ENCODE measurements at places on chromosomes 5 and 9. TPM values are rescaled to one million over a fixed set of nuclear protein-coding genes. Genes with fewer than 3 reads are reported as not detected.

GRCh38 chr5:157494178-157494832 is 34.3 kb downstream of the NIPAL4 start:
- DNase-seq, result no peak

DNA sequence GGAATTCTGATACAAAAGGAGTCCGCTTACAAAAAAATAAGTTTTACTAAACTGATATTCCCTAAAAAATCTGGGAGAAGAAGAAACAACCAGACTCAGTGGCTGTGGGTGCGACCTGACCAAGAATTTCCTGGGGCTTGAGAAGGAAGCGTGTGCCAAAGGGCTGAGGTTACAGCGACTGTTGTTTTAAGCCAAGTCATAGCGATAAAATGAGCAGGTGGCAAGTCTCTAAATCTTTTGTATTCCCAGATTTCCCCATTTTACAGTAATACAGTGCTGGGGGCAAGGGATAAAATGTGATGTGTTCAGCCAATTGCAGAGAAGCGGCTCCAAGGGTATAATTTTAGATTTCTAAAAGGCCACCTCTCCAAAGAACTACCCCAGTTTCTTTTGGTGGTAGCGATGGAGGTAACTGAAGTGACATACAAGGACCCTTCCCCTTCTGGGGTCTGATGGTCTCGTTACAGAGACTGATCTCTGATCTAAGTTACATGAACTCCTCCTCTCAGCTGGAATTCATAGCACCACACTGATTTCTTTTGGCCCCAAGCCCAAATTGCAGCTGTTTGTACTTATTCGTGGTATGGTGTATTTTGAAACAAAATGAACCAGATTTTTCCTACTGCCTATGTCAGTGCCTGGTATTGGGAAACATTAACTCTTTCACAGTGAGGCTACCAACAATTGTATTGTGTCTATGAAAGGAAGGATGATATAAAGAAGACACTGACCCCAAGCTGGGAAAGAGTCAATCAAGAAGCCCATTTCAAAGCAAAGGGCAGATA is 41.6 kb downstream of the LPAR1 start:
- no peak for DNase-seq

DNA sequence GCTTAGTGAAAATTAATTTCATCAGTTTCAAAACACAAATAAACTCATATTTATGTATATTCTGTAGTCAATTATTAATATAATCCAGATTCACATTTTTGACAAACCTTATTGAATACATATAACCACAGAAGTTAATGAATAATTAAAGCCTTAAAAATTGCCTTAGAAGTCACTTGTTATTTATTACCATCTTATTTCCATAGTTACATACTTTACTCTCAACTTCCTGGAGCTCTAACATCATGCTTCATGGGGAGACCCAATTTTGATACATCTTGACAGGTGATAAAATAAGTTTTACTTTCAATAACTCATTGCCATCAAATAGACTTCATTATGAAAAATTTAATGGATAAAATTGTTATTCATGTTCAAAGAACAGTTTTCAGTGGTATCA is 1038.7 kb downstream of the PTPRD start:
- DNase-seq, result no peak

- no peak for DNase-seq
Observed at GRCh38 chr5:113524927-113525326, 11.4 kb downstream of the YTHDC2 start.

GRCh38 chr9:25254051-25254450 is 424.2 kb downstream of the TUSC1 start:
- no peak for DNase-seq

- DNase-seq, result no peak
Observed at GRCh38 chr9:106020186-106020585, 325.8 kb downstream of the TMEM38B start.

DNA sequence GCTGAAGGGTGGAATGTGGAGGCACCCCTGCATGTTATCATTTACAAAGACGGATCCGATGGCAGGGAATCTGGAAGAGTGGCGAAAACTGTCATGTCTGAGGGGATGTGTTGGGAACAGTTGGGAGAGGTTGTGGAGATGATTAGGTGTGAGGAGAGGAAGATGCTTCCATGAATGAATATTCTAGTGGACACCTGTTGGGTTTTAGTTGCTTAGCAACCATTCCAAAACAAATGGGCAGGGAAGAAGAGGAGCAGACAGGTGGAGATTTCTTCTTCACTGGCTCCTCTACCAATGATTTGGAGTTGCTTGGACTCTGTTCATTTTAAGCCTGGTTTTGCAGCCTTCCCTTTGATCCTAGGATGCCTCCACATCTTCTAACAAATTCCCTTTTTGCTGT is 465.3 kb upstream of the CLINT1 start:
- DNase-seq, result no peak

GRCh38 chr5:9728261-9728660 is 98.1 kb upstream of the TAS2R1 start:
- DNase-seq, result no peak

GRCh38 chr5:60805463-60805862 is 38.6 kb downstream of the ELOVL7 start:
- DNase-seq, result no peak

DNA sequence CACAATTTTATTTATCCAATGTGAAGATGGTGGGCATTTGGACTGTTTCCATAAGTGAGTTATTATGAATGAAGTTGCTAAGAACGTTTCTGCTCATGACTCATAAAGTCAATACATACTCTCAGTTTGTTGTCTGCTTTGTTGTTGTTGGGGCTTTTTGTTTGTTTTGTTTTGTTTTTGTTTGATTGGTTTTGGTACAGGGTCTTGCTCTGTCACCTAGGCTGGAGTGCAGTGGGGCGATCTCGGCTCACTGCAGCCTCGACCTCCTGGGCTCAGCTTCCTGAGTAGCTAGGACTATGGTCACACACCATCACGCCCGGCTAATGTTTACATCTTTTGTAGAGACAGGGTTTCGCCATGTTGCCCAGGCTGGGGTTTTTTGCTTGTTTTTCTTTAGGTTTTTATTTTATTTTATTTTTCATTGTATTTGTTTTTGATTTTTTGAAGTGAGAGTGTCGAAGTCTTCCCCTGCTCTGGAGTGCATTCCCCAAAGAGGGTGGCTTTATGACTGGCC is 18.0 kb downstream of the TRIM7 start:
- no peak for DNase-seq

- DNase-seq, result no peak
Observed at GRCh38 chr5:146528236-146528635, 12.2 kb upstream of the GPR151 start.

GRCh38 chr9:101477736-101478135 is 42.2 kb upstream of the ALDOB start:
- DNase-seq, result no peak

DNA sequence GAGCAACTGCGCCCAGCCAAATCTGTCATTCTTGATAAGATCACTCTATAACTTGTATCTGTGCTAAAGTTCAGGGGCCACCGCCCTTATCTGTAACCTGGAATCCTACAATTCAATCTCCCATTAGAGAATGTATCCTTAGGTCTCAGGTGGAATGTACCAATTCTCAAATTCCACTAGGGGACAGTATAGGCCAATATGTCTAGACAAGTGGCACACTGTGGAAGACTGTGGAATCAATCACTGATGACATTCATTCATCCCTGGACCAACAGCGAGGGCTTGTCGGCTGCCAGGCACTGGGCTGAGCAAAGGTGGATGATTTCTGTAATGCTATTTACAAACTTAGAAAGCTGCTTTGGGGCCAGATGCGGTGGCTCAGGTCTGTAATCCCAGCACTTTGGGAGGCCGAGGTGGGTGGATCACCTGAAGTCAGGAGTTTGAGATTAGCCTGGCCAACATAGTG is 28.7 kb upstream of the MEGF9 start:
- DNase-seq, result no peak

GRCh38 chr5:178350361-178351220 is 118.0 kb upstream of the PHYKPL start:
- DNase-seq, result no peak

DNA sequence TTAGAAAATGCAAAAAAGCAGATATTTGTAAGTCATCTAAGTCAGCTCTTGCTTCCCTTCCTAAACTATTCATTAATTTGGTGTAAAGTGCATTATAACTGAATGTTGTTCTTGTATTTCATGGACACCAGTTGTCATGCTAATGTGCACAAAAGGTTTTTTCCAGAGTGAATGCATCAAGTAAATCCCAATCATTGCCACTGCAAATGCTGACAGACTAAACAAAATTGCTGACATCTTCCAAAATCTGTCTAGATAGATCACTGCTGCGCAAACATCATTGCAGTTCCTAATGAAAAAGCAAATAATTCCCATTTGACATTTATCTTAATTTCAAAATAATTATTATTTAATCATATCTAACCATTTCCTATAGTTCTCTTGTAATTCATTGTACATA is 161.7 kb downstream of the PDE4D start:
- no peak for DNase-seq

The NTNG2 gene
- 0.44 TPM for polyA plus RNA-seq

The ZNF462 gene
- 3.5 TPM for polyA plus RNA-seq

The SLCO6A1 gene
- not detected for polyA plus RNA-seq

The FAM153A gene
- polyA plus RNA-seq, result not detected

The TAS2R1 gene
- 0.06 TPM for polyA plus RNA-seq

The GOLGA1 gene
- polyA plus RNA-seq, result 12.4 TPM

The ANKDD1B gene
- polyA plus RNA-seq, result 0.18 TPM

The RNF183 gene
- not detected for polyA plus RNA-seq
